ENCODE measurements at places on chromosomes 1 and 21.

DNA sequence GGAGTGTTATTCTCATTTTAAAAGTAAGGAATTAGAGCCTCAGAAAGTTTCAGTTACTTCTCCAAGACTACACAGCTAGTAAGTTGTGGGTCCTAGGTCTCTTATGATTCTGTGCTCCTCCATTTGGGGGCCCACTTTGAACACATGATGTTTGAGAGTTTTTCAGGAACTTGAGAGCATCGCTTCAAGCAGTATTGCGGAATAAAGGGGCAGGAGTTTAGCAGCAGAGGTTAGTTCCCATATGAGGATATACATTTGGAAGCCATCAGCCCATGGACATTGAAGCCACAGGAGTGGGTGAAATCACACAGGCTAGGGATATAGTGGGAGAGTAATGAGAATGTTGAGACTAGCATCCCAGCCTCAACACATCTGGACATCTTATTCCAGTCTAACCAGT is 143.2 kb downstream of the RASAL2 start:
- no peak for DNase-seq

GRCh38 chr1:106224426-106224825 is 832.0 kb upstream of the PRMT6 start:
- no peak for DNase-seq

DNA sequence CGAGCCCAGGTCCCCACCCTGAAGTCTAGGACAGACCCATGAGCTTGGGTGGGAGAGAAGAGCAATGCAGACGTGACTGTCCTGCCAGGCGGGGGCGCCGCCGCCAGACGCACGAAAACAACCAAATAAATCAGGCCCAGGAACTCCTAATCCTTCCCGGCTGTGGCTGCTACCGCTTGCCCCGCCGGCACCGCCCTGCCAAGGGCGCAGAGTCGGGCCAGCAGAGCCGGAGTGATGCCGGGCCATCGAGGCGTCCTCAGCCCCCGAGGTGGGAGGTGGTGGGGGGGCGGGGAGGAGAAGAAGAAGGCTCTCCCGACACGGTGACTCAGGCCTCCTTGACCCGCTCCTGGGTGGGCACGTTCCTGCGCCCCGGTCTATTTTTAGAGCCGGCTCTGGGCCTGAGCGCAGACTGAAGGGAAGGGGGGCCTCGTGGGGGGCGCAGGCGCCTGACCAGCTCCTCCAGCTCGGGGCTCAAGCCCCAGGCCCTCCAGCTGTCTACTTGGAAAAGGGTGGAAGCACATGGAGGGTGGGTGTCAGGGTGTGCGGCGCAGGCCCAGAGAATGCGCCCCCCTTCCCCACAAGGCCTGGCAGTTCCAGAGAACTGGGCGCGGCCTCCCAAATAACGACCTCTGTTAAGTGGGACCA is 10.7 kb upstream of the COL16A1 start:
- DNase-seq = peak; percentile 15

DNA sequence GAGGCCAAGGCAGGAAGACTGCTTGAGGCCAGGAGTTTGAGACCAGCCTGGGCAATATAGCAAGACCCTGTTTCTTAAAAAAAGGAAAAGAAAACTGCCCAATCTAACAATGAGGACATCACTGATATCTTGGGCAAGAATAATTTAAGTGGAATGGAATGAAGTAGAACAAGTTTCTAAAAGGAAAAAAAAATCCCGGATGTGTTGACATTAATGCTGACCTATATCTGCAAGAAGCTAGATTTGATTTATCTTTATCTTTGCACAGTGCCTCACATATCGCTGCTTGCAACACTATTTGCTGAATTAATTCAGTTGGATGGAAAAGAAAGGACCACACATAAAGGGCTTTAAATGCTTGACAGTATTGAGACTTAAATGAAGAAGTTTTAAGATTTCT is 27.8 kb downstream of the DIPK1A start:
- no peak for DNase-seq

DNA sequence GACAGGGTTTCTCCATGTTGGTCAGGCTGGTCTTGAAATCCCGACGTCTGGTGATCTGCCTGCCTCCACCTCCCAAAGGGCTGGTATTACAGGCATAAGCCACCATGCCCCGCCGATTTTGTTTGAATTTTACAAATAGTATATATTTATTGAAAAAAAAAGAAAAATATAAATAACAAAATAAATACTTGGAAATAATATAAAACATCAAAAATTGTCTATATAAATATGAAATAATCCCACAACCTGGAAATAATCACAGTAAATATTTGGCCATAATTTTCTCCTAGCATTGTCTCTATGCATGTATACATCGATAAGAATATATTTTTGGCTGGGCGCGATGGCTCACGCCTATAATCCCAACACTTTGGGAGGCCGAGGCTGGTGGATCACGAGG is 2.7 kb upstream of the PLOD1 start:
- no peak for DNase-seq

- no peak for DNase-seq
Observed at GRCh38 chr21:44695184-44695583, 1.8 kb upstream of the KRTAP10-12 start.
